ENCODE measurements at places on chromosomes 1 and 21.

DNA sequence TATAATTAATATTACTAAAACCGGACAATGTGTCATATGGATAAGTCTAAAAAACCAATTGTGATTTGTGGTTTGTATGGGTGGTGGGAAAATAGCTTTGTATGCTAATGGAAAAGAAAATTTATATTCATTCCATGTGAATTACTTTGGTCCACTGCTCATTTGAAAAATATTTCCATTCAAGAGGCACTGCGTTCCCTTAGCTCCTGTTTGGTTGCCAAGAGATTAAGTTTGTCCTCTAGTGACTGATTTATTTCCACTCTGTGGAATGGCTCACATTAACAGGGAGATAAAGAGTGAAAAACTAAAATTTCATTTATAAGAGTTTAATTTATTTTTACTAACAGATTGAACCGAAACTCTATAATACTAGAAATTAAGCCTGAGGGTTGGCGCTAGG, 744.1 kb upstream of the CHRM3 start:
- DNase-seq, result no peak

DNA sequence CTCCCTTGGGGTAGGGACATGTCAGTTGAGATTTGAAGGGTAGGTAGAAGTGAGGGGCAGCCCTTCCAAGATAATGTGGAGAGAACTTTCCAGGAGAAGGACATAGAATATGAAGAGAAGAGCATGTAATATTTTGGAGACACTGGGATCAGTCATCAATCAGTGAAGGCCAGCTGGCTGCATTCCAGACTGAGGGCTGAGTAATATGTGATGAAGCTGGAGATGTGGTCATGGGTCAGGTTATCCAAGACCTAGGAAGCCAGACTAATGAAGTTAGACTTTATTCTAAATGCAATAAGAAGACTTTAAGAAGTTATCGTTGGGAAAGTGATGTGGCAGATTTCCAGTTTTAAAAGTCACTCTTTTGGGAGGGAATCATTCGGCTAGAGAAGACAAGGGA, 262.0 kb downstream of the HMCN1 start:
- DNase-seq, result no peak

GRCh38 chr1:228868731-228869024, 133.4 kb downstream of the RHOU start:
- no peak for DNase-seq

DNA sequence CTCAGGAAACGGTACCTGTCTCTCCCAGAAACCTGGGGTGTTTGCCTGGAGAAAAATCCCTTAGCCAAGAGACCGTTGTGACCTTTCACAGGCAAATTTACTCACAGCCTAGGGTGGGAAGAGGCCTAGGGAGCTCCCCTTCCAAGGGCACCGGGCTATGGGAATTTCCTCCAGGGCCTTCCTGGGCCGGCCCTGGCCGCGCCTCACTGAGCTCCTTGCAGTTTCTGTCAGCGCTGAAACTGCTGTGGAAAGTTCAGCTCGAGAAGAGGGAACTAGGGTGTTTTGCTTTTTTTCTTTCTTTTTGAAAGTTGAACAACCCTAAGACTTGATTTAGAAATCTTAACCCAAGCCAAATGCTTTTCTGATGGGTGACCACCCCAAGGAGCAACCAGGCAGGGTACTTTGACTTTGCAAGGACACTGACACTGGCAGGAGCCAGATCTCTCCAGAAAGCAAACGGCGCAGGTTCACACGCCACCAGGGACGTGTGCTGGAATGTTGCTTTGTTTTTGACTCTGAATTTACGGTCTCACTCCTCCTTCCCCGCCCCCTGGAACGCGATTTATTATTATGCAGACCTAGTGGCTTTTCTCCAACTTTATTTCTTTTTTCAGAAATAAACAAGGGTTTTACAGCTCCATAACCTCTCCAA, 229.6 kb upstream of the JUN start:
- no peak for DNase-seq

- no peak for DNase-seq
These were observed 971.0 kb downstream of the NCAM2 start for GRCh38 chr21:21969211-21969610.

DNA sequence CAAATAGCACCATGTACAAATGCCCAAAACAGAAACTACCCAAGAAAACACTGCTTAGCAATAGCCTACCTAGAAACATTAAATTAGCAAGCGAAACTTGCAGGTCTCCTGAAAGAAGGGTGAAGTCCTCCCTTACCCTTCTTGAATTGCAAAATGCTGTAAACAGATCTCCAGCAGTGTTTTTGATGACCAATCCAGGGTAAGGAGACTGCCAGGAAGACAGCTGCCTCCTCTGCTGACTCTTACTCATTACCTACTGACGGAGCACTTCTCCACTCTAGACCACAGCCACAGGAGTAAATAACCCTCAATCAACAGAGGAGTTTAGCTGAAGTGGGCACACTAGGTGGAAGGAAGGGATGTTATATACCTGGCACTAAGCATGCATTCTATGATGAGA, 32.2 kb upstream of the GADD45A start:
- DNase-seq, result no peak

GRCh38 chr21:36415375-36415774, 30.2 kb downstream of the CHAF1B start:
- no peak for DNase-seq

DNA sequence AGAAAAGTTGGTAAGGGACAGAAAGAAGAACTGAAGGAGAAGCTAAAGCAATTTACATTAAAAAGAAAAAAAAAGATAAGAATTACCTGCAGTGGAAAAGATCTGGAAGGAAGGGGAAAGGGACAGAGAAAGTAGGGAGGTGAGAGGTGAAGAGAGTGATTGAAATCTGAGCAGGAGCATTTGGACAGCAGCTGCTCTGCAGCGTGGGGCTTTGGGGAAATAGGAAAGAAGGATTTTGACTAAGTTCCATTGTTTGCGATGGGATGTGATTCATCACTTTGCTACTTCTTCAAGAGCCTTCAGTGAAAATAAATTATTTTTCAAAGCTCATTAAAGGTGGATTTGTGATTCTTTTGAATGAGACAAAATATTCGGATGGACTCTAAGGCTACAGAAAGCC, 26.1 kb upstream of the NMNAT2 start:
- no peak for DNase-seq

- no peak for DNase-seq
These were observed 47.6 kb upstream of the DMRTB1 start for GRCh38 chr1:53411541-53412152.

All from stimulated activated CD8-positive, alpha-beta memory T cell treated with anti-CD3 and anti-CD28 coated beads, Interleukin-15, amount 100 ng/mL, for 1 hour (primary cell).